ENCODE measurements at places on chromosomes 5 and 9. TPM values are rescaled to one million over a fixed set of nuclear protein-coding genes. Genes with fewer than 3 reads are reported as not detected.

GRCh38 chr9:38096238-38096805 is 27.3 kb upstream of the SHB start:
- DNase-seq = no peak

- DNase-seq = no peak
These were observed 31.8 kb upstream of the PCA3 start for GRCh38 chr9:76732341-76732958.

GRCh38 chr5:167358868-167359492 is 932.5 kb upstream of the WWC1 start:
- DNase-seq = no peak

Gene DDX4
- total RNA-seq = not detected

Gene BAAT
- total RNA-seq = 0.24 TPM

Gene NR3C1
- total RNA-seq = 44.6 TPM

DNA sequence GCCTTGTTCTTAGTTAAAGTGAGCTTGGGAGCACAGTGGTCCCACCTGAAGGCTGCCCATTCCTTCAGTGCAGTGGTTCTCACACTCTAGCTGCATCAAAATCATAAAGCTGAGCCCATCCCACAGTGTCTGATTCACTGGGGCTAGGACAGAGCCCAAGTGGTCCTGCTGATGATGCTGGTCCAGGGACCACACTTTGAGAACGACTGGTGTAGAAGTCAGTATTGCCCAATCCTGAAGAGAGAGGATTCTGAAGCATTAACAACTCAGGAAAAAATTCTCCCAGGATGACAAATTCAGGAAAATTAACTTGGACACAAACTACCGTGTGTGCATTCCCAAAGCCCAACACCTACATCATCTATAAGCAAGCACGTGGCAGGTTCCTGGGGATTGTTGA is 176.2 kb downstream of the GABBR2 start:
- no peak for DNase-seq

Measured in chondrocyte (in vitro differentiated cells).